ENCODE measurements at places on chromosomes 4 and X.

GRCh38 chr4:132540268-132540667, 608.8 kb upstream of the PCDH10 start:
- H3K27me3 ChIP-seq: no peaks in the 10 kb centered on the region
- no peak overlapping the region for H3K27ac ChIP-seq
- H3K4me3 ChIP-seq: no peak overlapping the region
- peaks cover 5% of the 10 kb centered on the region for H3K36me3 ChIP-seq
- no peaks in the 10 kb centered on the region for H3K4me1 ChIP-seq

DNA sequence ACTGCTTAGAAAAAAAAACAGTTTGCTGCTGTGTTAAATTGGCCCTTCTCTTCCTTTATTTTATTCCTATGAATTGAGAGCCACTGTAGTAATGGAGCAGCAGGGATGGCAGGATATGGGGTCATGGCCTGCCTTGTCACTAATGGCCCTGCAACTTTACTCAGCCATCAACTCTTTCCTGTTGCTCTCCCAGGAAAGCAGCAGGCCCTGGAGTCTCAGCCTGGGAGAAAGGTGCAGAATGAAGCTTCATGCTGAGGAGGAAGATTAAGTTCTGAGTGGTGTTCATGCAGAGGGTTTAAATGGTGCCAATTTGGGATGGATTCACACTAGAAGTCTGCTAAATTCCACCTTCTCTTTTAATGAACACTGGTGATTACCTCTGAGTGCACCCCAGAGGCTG, 285.6 kb downstream of the GPAT3 start:
- no peak overlapping the region for H3K4me3 ChIP-seq
- no peak overlapping the region for H3K27ac ChIP-seq
- H3K27me3 ChIP-seq: no peaks in the 10 kb centered on the region

DNA sequence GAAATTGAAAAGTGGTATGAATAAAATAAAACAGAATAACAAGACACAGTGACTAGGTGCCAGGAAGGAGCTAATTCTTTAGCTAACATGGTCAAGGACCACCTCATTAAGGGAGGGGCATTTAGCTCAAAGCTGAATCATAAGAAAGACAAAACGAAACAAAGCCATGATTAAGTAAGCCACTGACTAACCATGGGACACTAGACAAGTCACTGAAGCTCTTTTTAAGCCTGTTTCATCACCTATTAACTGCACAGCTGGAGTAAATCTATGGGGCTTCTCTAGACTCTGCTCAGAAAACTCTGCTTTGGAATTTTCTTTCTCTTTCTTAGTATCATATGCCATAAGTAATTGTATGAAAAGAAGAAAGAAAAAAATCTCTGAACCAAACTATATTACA, 49.8 kb upstream of the C1QTNF7 start:
- DNase-seq: no peak
- H3K27me3 ChIP-seq: no peaks in the 10 kb centered on the region
- no peak overlapping the region for H3K4me3 ChIP-seq
- no peaks in the 10 kb centered on the region for H3K36me3 ChIP-seq
- peaks cover 9% of the 10 kb centered on the region for H3K4me1 ChIP-seq
- no peak overlapping the region for H3K27ac ChIP-seq

GRCh38 chr4:110002326-110002725, 89.6 kb downstream of the EGF start:
- H3K27ac ChIP-seq: no peak overlapping the region
- no peaks in the 10 kb centered on the region for H3K27me3 ChIP-seq

GRCh38 chr4:34091451-34091850, 2152.9 kb downstream of the ARAP2 start:
- H3K36me3 ChIP-seq: no peaks in the 10 kb centered on the region
- DNase-seq: no peak
- H3K4me3 ChIP-seq: no peak overlapping the region
- H3K4me1 ChIP-seq: no peaks in the 10 kb centered on the region
- no peaks in the 10 kb centered on the region for H3K27me3 ChIP-seq
